ENCODE measurements at places on chromosomes 3 and 15.
A peak's percentile ranks its signal among the peaks of the same experiment; 100 is the strongest.

- no peak overlapping the region for H3K4me3 ChIP-seq
- H3K27me3 ChIP-seq: no peaks in the 10 kb centered on the region
- H3K4me1 ChIP-seq: no peaks in the 10 kb centered on the region
- H3K36me3 ChIP-seq: no peaks in the 10 kb centered on the region
Measured at GRCh38 chr3:31777092-31777491, 204.0 kb downstream of the OSBPL10 start.

- no peaks in the 10 kb centered on the region for H3K4me1 ChIP-seq
- no peaks in the 10 kb centered on the region for H3K36me3 ChIP-seq
- H3K4me3 ChIP-seq: peak overlapping the region; percentile 50
- peaks cover 65% of the 10 kb centered on the region for H3K27me3 ChIP-seq
- DNase-seq: no peak
Measured at GRCh38 chr3:126287171-126287535, 70.1 kb downstream of the KLF15 start.

DNA sequence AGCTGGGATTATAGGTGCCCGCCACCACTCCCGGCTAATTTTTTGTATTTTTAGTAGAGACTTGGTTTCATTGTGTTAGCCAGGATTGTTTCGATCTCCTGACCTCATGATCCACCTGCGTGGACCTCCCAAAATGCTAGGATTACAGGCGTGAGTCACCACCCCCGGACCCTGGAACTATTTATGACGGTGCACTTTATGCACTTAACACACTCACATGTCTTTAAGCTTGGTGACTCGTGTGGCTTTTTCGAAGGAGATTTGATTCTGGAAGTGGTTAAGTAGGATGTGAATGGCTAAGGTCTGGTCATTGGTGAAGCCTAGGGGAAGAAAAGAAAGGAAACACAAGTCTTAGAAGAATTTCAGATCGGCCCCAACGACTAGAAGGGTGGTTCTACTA is 20.3 kb downstream of the BBS4 start:
- no peak overlapping the region for H3K27ac ChIP-seq
- H3K4me3 ChIP-seq: no peak overlapping the region
- H3K27me3 ChIP-seq: no peaks in the 10 kb centered on the region
- peaks cover 6% of the 10 kb centered on the region for H3K4me1 ChIP-seq
- no peaks in the 10 kb centered on the region for H3K36me3 ChIP-seq

GRCh38 chr3:87269723-87270122 is 6.7 kb downstream of the POU1F1 start:
- DNase-seq: no peak
- H3K27ac ChIP-seq: no peak overlapping the region
- H3K36me3 ChIP-seq: no peaks in the 10 kb centered on the region
- H3K27me3 ChIP-seq: no peaks in the 10 kb centered on the region

DNA sequence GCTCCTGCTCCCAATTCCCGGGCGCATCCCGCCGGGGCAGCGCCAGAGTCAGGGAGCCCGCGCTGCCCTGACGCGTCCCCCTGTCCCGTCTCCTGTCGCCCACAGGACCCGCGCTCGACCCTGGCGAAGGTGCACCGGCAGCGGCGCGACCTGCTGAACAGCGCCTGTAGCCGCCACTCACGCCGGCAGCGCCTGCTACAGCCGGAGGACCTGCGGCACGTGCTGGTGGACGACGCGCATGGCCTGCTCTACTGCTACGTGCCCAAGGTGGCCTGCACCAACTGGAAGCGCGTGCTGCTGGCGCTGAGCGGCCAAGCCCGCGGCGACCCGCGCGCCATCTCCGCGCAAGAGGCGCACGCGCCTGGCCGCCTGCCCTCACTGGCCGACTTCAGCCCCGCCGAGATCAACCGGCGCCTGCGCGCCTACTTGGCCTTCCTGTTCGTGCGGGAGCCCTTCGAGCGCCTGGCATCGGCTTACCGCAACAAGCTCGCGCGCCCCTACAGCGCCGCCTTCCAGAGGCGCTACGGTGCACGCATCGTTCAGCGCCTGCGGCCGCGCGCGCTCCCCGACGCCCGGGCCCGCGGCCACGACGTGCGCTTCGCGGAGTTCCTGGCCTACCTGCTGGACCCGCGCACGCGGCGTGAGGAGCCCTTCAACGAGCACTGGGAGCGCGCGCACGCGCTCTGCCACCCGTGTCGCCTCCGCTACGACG is 16.9 kb downstream of the C3orf22 start:
- H3K4me1 ChIP-seq: peaks cover 2% of the 10 kb centered on the region
- DNase-seq: no peak
- no peaks in the 10 kb centered on the region for H3K27me3 ChIP-seq
- no peak overlapping the region for H3K4me3 ChIP-seq
- peaks cover 2% of the 10 kb centered on the region for H3K36me3 ChIP-seq

DNA sequence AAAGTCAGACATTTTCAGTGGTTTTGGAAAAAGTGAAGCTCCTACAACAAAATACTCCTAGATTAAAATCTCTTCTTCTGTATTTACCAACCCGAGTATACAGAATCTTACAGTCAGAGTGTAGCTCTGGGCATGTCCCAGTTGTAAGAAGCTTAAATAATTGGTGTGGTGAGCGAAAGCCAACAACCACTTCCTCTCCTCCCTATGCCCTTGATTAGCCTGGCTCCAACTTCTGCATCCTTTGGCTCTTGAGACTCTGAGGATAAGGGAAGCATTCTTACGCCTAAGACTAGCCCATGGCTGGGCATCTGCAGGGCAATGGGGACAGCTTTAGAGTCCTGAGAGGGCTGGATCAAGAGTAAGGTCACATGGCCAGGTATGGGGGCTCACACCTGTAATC is 25.5 kb downstream of the RFT1 start:
- H3K36me3 ChIP-seq: peaks cover 24% of the 10 kb centered on the region
- peak; percentile 39 for DNase-seq
- H3K4me1 ChIP-seq: peaks cover 8% of the 10 kb centered on the region
- H3K27me3 ChIP-seq: no peaks in the 10 kb centered on the region
- H3K27ac ChIP-seq: no peak overlapping the region

- H3K27me3 ChIP-seq: no peaks in the 10 kb centered on the region
- DNase-seq: peak; percentile 92
- H3K4me3 ChIP-seq: no peak overlapping the region
- peaks cover 9% of the 10 kb centered on the region for H3K4me1 ChIP-seq
- H3K27ac ChIP-seq: no peak overlapping the region
Measured at GRCh38 chr3:187130346-187131066, 8.8 kb downstream of the RPL39L start.
